ENCODE measurements at places on chromosomes 3 and 15. TPM values are rescaled to one million over a fixed set of nuclear protein-coding genes. Genes with fewer than 3 reads are reported as not detected.

GRCh38 chr15:56732135-56732885 is 999 bp downstream of the ZNF280D start:
- no peak for DNase-seq

DNA sequence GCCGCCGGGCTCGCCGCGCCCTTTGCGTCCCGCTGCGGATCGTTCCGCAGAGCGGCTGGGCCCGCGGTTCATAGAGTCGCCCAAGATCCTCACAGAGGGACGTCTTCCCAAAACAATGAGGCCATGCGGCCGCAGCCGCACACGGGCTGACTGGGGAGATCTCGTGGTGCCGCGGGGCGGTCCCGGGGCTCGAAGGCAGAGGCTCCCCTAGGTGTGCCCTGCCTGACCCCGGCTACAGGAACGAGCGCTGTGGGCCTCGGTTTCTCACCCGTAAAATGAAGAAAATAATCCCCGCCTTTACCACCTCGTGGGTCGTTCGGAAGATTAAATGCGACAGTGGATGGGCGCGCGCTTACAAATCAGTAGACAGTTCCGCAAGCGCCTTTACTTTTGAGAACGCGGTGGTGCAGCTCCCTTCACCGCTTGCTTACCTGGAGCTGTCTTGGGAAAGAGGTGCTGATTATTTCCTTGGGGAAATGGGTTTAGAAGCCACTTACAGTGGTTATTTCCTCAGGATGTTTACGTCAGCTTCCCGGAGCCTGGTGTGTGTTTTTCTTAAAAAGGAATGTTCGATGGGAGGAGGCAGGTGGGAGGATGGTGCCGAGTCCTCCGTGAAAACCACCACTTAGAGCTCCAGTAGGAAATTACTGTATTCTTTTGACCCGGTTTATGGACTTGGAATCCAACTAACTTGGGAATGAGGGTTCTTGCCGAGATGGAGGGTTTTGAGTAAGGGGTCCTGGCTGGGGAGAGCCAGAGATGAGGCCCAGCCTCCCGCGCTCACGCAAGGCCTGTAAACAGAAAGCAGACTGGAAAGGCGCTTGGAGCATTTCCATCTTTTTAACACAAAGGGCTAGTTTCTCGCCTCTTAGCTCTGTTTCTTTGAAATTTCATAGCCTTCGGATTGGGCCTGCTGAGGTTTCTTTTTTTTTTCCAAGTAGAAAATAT is 1.9 kb upstream of the MEX3B start:
- DNase-seq: no peak

Gene GOLGA6L22
- total RNA-seq: not detected

Gene CD276
- 65.2 TPM for total RNA-seq

Gene ERICH6
- not detected for total RNA-seq

Gene CCNB2
- total RNA-seq: 0.32 TPM

Data from aorta (tissue), 5 donors.